ENCODE measurements at places on chromosomes 6 and 20.

GRCh38 chr20:38187517-38187916, 22.4 kb upstream of the TGM2 start:
- DNase-seq = no peak

DNA sequence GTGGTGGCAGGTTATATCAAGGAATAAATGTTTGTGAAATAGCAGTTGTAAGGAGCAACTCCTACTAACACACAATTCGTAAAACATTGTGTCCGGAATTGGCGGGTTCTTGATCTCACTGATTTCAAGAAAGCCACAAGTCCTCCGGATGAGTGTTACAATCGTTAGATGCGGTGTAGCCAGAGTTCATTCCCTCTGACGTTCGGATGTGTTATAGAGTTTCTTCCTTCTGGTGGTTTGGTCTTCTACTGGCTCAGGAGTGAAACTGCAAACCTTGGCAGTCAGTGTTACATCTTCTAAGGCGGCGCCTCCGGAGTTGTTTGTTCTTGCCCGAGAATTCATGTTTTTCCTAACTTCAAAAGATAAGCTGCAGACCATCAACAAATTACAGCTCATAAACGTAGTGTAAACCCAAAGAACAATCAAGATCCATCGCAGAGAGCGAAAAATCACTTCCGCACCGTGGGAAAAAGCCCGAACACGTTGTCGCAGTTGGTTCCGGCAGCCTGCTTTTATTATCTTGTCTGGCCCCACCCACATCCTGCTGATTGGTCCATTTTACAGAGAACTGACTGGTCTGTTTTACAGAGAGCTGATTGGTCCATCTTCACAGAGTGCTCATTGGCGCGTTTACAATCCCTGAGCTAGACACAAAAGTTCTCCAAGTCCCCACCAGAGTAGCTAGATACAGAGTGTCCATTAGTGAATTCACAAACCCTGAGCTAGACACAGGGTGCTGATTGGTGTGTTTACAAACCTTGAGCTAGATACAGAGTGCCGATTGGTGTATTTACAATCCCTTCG, 58.2 kb downstream of the TRIM27 start:
- no peak for DNase-seq

DNA sequence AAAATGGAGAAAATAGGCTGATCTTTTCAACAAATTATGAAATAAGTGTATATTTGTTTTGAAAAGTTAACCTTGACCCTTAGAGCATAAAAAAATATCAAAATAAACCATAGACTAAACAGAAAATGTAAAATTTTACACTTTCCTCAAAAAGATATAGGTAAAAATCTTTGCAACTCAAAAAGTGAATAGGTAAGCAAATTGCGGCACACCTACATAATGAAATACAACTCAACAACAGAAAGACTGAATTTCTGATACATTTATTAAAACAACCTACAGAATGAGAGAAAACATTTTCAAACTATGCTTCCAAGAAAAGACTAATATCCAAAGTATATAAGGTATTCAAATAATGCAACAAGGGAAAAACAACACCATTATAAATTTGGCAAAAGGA, 425.7 kb upstream of the KHDRBS2 start:
- no peak for DNase-seq

GRCh38 chr6:53246924-53247323, 98.3 kb upstream of the GCM1 start:
- no peak for DNase-seq

DNA sequence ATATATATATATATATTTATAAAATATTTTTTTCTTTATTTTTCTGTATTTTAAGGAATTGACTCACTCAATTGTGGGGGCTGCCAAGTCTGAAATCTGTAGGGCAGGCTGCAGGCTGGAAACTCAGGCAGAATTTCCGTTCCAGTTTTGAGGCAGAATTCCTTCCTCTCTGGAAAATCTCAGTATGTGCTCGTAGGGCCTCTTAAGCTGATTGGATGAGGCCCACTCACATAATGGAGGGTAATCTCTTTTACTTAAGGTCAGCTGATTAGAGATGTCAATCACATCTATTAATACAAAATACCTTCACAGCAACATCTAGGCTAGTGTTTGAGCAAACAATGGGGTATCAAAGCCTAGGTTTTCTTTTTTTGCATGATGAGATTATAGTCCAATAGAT, 244.7 kb upstream of the RNF24 start:
- no peak for DNase-seq

- DNase-seq = peak; percentile 75
Observed at GRCh38 chr6:89281779-89282246, 33.3 kb downstream of the GABRR2 start.

DNA sequence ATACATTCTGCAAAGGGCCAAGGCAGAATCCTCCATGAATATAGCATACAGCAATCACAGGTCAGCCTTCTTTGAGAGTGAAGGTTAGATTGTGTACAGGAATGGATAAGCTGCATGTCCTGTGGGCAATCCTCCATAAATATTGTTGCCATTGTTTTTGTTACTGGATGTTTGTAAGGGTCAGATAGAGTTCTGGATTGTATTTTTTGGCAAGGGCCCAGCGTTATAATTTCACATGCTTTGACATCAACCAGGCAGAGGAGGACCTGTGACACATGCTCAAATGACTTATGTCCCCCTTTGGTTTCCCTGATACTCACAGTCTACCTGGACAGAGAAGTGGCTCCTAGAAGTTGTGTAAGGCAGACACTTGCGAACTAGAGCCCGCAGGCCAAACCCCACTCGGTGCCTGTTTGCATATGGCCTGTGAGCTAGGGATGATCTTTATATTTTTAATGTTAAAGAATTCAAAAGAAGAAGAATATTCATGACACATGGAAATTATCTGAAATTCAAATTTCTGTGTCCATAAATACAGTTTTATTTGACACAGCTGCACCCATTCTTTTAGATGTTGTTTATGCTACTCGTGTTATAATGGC, 5.4 kb downstream of the LY86 start:
- DNase-seq = no peak

GRCh38 chr6:97068211-97068610, 143.7 kb downstream of the KLHL32 start:
- no peak for DNase-seq

DNA sequence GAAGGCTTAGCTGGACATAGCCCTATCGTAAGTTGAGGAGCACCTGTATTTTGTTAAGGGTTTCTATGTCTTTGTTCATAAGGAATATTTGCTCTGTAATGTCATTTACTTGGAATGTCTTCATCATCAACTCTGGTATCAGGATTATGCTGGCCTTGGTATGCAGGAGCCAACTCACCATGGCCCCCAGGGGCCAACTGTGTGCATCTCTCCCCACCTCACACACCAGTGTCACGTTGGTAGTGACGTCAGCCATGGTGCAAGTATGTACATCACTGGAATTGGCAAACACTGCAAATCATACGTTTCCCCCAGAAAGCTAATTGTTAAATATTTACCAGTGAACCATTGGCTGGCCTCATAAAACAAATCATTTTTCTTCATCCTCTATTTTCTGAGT, 70.8 kb downstream of the YTHDF1 start:
- DNase-seq = no peak

DNA sequence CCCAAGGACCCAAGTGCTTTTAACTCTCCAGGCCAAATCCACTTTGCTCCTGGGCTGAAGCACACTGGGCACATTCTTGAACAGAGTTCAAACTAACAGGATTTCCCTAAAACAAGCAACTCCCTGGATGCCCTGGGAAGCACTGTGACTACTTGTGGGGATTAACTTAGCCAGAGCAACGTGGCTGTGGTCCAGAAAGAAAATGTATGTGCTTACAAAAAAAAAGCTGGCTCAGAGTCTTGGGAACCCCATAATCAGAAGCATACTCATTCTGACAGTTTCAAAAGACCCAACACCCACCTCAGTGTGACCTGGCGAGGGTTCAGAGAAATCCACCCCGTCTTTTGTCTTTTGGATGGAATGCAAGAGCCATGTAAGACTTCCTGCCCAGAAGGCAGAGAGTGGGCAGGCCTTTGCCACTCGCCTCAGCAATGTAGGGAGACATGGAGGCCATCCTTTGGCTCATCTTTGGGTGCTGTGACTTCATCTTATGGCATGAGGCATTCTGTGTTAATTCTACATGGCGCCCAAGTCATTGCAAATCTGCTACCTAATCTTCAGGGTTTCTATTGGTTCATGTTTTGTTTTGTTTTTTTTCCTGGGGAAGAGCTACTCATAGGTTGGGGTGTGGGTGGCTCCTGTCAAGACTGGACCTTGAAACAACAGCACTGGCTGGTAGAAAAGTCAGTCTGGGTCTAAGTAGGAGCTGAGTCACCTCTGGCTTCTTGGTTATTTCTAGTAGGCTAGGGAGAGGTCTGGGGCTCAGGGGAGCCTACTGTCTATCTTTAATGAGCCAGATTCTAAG, 248.6 kb upstream of the SUPT3H start:
- DNase-seq = no peak

GRCh38 chr20:5400164-5400762, 83.5 kb upstream of the PROKR2 start:
- no peak for DNase-seq

DNA sequence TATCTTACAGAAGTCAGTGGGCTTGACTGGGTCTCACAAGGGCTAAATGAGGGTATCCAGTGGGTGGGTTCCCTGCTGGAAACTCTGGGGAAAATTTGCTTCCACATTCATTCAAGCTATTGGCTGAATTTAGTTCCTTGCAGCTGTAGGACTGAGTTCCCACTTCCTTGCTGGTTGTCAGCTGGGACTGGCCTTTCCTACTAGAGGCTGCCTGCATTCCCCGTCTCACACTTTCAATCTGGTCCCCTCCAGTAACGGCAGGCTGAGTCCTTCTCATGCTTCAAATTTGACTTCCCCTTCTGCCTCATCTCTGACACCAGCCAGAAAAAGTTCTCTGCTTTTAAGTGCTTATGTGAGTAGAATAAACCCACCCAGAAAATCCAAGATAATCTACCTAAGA, 4.4 kb downstream of the CSNK2A1 start:
- DNase-seq = no peak

DNA sequence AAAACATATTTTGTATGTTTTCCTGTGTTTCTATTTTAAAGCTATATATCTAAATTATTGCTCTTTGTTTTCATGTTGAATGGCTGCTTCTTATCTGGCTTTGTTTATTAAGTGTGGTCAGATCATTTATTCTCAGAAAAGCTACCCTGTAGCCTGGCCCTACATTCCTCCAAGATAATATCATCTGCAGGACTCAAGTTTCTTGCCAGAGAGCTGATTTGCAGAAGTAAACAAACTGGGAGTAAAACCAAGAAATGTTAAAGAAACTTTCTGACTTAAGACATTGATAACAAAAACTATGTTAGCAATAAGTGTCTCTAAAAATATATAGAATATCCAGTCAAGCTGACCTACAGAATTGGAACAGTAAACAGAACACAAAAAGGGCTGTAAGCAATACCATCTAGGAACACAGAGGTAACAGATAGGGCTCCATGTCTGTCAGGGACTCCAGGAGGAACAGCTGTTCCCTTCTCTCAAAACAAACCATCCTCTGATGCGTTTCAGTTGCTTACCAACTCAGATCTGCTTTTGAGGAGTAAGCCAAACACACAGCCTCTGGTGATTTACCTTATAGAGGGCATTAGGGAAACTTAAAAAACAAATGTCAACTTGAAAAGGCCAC, 17.5 kb upstream of the CEP85L start:
- DNase-seq = no peak

GRCh38 chr6:26246058-26246457, 118.9 kb upstream of the BTN3A2 start:
- no peak for DNase-seq

- DNase-seq = no peak
Observed at GRCh38 chr6:142728910-142729481, 216.0 kb downstream of the HIVEP2 start.

DNA sequence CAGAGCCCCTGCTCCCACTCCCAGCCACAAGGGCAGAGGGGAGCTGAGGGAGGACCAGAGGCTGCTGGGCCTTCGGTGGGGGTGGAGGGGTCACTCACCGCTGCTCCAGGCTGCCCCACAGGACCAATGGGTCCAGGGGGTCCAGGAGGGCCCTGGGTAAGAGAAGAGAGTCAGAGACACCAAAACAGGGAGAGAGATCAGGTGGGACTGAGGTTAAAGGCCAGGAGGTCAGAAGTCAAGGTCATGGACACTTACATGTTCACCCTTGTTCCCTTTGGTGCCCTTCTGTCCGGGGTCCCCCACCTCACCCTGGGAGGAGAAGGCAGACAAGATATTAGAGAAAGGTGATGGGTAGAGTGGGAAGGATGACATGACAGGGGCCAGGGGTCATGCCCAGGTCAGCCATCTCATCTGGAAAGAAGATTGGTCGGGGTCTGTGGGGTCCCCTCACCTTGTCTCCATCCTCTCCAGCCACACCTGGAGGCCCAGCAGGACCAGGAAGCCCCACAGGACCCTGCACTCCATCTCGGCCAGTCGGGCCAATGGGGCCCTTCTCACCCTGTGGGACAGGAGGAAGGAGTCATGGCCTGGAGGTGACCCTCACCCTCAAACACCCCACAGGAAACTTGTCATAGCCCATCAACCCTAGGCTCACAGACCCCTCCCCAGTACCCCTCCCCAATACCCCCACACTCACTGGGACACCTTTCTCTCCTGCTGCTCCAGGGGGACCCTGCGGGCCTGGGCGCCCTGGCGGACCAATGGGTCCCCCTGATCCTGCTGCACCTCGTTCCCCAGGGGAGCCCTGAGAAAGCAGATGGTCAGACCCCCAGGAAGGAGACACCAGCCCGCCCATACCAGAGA, 21.0 kb downstream of the COL11A2 start:
- DNase-seq = no peak

DNA sequence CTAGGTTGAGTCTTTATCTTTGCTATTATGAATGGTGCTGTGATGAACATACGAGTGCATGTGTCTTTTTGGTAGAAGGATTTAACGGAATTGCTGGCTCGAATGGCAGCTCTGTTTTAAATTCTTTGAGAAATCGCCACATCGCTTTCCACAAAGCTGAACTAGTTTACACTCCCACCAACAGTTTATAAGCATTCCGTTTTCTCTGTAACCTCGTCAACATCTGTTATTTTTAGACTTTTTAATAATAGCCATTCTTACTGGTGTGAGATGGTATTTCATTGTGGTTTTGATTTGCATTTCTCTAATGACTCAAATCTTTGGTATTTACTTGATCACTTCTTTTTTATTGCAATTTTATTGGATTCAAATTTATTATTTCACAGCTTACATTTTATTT, 117.4 kb upstream of the HDGFL1 start:
- no peak for DNase-seq

- no peak for DNase-seq
Observed at GRCh38 chr6:81668615-81669047, 83.8 kb downstream of the TENT5A start.

- peak; percentile 93 for DNase-seq
Observed at GRCh38 chr6:32195652-32195901, 3.1 kb upstream of the GPSM3 start.

GRCh38 chr6:170271771-170272314, 19.0 kb downstream of the DLL1 start:
- DNase-seq = peak; percentile 96

- DNase-seq = no peak
Observed at GRCh38 chr6:28816339-28816908, 107.4 kb downstream of the TRIM27 start.

- no peak for DNase-seq
Observed at GRCh38 chr6:108902382-108902792, 54.2 kb downstream of the ARMC2 start.

GRCh38 chr6:158545043-158545966, 14.6 kb upstream of the TMEM181 start:
- no peak for DNase-seq

GRCh38 chr6:166996406-166996805, 2.8 kb upstream of the CEP43 start:
- DNase-seq = no peak

Measured in GM12891 (cell line).